Spinal cord (tissue), 10 donors: ENCODE measurements at places on chromosomes 6 and 20.

- H3K36me3 ChIP-seq = no peaks in the 10 kb centered on the region
- no peaks in the 10 kb centered on the region for H3K4me1 ChIP-seq
- H3K27ac ChIP-seq = no peak overlapping the region
- H3K4me3 ChIP-seq = no peak overlapping the region
Observed at GRCh38 chr6:128057946-128058345, 157.1 kb upstream of the THEMIS start.

- H3K4me1 ChIP-seq = no peaks in the 10 kb centered on the region
- DNase-seq = no peak
- H3K36me3 ChIP-seq = no peaks in the 10 kb centered on the region
- no peak overlapping the region for H3K4me3 ChIP-seq
Observed at GRCh38 chr6:146813554-146813953, 214.8 kb downstream of the ADGB start.

DNA sequence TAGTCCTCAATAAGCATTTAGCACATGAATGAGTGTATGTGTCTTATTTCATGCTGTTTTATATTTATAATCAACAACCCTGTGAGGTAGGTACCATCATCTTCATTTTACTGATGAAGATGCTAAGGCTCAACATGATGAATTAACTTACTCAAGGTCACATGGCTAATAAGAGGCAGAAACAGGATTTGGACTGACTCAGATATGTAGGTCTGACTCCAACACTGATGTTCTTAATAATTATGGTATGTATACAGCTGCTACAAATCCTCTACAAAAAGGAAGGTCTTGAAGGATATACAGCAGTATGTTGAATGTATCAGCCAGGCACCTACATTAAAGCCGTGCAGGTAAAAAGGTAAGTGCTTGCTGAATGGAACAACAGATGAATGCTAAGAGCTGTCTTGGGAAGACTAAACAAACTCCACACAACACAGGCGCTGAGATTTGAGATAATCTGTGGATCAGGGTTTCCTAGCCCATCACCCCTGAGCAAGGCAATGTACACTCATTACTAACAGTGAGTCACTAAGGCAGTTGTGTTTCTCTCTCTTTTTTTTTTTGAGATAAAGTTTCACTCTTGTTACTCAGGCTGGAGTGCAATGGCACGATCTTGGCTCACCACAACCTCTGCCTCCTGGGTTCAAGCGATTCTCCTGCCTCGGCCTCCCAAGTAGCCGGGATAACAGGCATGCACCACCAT is 31.9 kb downstream of the TTI1 start:
- no peak for DNase-seq
- H3K4me1 ChIP-seq = peaks cover 5% of the 10 kb centered on the region
- H3K4me3 ChIP-seq = no peak overlapping the region
- H3K36me3 ChIP-seq = peaks cover 31% of the 10 kb centered on the region

DNA sequence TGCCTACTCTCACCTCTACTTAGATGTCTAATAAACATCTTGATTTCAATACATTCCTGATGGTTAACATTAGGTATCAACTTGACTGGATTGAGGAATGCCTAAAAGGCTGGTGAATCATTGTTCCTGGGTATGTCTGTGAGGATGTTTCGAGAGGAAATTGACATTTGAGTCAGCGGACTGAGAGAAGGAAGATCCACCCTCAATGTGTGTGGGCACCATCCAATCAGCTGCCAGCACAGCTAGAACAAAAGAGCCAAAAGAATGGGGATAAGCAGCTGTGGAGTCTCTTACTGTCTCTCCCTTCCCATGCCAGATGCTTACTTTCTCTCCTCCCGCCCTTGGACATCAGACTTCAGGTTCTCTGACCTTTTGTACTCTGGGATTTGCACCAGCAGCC is 128.6 kb upstream of the HS3ST5 start:
- no peaks in the 10 kb centered on the region for H3K27me3 ChIP-seq
- no peak overlapping the region for H3K27ac ChIP-seq
- no peaks in the 10 kb centered on the region for H3K36me3 ChIP-seq

- no peak overlapping the region for H3K27ac ChIP-seq
- H3K4me1 ChIP-seq = peaks cover 11% of the 10 kb centered on the region
- no peaks in the 10 kb centered on the region for H3K36me3 ChIP-seq
- H3K27me3 ChIP-seq = no peaks in the 10 kb centered on the region
- no peak overlapping the region for H3K4me3 ChIP-seq
Observed at GRCh38 chr6:154605178-154605881, 94.8 kb upstream of the CNKSR3 start.

DNA sequence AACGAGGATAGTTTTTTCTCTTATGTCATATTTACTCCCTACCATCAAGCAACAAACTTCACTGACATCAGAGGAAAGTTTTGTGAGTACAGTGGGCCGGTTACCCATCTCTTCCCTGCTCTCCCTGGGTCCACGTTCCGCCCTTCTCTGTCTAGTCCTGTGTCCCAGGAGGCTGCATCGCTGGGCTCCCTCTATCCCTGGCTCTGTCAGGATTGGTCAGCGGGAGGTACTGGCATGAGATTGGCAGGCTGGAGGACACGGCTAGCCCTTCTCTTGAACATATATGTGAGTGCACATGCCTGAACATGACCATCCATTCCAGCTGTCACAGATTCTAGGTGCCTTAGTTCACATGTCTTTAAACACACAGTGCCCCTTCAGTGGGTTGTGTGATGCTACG is 30.3 kb upstream of the TMEM181 start:
- H3K4me1 ChIP-seq = no peaks in the 10 kb centered on the region
- H3K27me3 ChIP-seq = no peaks in the 10 kb centered on the region
- no peak overlapping the region for H3K4me3 ChIP-seq
- H3K27ac ChIP-seq = no peak overlapping the region

DNA sequence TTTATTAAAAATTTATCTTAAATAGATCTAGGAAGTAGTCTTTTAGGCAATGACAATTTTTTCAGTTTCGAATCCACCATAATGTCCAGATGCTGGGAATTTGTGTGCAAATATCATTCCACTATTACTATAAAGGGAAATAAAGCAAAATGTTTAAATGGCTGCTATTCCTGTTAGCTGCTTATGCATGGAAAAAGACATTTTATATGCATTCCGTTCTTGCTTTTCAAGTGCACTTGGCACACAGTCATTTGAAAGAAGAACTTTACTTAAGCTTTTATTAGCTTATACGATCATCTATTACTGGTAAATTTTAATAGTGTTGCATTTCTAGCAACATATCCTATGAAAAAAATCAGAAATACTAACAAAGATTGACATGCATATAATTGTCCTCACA is 42.0 kb downstream of the PRL start:
- no peaks in the 10 kb centered on the region for H3K36me3 ChIP-seq
- H3K27ac ChIP-seq = no peak overlapping the region
- no peak for DNase-seq
- no peak overlapping the region for H3K4me3 ChIP-seq
- H3K27me3 ChIP-seq = no peaks in the 10 kb centered on the region

- peaks cover 9% of the 10 kb centered on the region for H3K4me1 ChIP-seq
- no peak overlapping the region for H3K4me3 ChIP-seq
- H3K27me3 ChIP-seq = no peaks in the 10 kb centered on the region
- H3K27ac ChIP-seq = no peak overlapping the region
- no peaks in the 10 kb centered on the region for H3K36me3 ChIP-seq
- no peak for DNase-seq
Observed at GRCh38 chr20:47382746-47383415, 26.4 kb upstream of the ZMYND8 start.

- H3K27ac ChIP-seq = no peak overlapping the region
- no peaks in the 10 kb centered on the region for H3K4me1 ChIP-seq
- no peaks in the 10 kb centered on the region for H3K27me3 ChIP-seq
- H3K4me3 ChIP-seq = no peak overlapping the region
Observed at GRCh38 chr20:9078826-9079731, 10.2 kb downstream of the PLCB4 start.

DNA sequence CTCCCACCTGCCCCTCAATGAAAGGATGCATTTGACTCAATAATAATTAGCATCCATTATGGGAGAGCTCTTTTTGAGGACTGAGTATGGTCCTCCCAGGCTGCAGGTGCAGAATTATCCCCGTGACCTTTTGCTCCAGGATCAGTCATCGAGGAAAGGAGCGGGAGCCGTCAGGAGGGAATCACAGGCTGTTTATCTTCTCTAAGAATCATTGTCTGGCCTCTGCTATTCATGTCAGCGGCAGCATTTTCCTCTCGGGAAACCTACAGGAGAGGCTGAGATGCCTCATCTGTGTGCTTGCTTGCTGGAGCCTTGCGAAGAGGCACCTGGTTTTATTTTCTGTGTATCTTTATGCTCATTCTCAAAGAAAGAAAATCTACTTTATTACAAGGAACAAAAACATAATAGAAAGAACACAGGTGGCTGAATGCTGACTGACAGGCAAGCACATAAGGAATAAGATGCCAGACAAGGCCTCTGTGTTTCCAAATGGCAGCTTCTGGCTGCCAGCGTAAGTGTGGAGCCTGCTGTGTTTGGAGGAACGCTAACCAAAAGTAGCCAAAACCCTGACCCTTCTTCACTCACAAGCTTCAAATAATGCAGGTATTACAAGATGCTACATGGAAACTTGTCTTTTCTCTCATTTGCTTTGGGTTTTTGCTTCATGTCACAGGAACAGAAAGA is 539.1 kb upstream of the MARCKS start:
- peak; percentile 84 for DNase-seq
- H3K27me3 ChIP-seq = no peaks in the 10 kb centered on the region
- peak overlapping the region; percentile 55 for H3K27ac ChIP-seq

DNA sequence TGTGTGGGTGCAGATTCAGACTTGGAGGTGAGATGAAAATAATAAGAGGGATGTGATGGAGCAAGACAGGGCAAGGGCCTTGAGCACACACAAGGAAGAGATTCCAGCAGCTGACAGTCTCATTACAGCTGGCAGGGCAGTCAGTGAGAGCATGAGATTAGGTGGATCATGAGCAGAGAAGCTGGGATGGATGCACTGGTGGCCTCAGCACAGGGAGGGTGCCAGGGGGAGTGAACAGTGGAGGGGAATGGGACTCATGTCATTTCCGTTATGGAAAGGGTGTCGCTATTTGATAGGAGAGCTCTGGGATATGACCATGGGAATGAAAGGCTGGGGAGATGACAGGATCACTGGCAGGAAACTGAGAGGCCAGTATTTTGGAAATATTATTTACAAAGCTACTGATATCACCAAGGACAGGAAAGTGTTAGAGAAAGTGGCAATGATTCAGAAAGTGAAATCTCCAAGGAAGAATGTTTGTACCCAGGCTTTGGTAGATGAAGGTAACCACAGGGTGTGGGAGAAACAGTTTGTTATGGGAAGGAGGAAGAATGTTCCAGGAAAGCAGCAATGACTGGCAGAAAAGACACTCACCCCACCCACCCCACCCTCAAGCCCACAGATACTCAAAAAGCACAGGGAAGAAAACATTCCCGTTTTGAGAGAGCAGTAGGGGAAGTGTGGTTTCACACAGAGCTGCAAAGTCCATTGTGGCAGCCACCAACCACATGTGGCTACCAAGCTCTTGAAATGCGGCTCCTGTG is 214.7 kb upstream of the PROKR2 start:
- peaks cover 11% of the 10 kb centered on the region for H3K4me1 ChIP-seq
- no peak overlapping the region for H3K27ac ChIP-seq
- no peak overlapping the region for H3K4me3 ChIP-seq
- no peaks in the 10 kb centered on the region for H3K36me3 ChIP-seq
- DNase-seq = no peak

DNA sequence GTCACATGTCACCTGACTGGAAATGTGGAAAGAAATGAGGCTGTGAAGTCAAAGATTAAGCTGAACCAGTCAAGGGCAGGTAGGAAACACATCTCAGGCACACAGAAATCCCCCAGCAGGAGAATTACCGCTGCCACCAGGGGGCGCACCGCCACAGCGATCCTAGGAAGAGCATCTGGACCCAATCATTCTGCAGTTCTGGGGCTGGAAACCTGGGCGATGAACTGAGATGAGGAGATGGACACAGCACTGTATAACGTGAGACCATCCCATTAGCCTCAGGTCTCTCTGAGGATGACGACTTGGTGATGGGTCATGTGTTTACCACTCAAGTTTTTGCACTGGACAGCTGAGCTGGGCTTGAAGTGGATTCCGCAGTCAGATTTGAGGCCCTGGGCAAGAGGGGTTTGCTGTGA is 6.5 kb upstream of the SLC24A3 start:
- H3K4me3 ChIP-seq = no peak overlapping the region
- H3K36me3 ChIP-seq = no peaks in the 10 kb centered on the region
- peaks cover 3% of the 10 kb centered on the region for H3K4me1 ChIP-seq
- no peaks in the 10 kb centered on the region for H3K27me3 ChIP-seq

GRCh38 chr6:21898107-21898796 is 304.7 kb downstream of the SOX4 start:
- H3K27me3 ChIP-seq = no peaks in the 10 kb centered on the region
- H3K4me3 ChIP-seq = no peak overlapping the region
- H3K27ac ChIP-seq = no peak overlapping the region
- no peak for DNase-seq
- no peaks in the 10 kb centered on the region for H3K36me3 ChIP-seq
- H3K4me1 ChIP-seq = no peaks in the 10 kb centered on the region

DNA sequence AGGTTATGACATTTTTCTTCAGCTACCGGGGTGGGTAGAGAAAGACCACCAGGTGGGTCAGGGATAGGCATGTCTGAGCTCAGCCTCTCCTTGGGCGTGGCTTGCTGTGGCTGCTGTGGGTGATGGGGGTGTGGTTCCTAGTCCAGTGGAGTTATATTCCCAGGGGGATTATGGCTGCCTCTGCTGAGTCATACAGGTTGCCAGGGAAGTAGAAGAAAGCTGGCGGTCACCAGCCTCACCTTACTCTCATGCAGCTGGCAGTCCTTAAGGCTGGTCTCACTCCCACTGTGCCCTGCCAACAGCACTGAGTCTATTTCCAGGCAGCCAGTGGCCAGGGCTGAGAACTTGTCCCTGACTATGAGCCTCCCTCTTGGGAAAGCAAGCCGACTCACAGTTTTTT is 130.0 kb downstream of the SCP2D1 start:
- no peak overlapping the region for H3K27ac ChIP-seq
- no peaks in the 10 kb centered on the region for H3K36me3 ChIP-seq
- no peaks in the 10 kb centered on the region for H3K4me1 ChIP-seq

DNA sequence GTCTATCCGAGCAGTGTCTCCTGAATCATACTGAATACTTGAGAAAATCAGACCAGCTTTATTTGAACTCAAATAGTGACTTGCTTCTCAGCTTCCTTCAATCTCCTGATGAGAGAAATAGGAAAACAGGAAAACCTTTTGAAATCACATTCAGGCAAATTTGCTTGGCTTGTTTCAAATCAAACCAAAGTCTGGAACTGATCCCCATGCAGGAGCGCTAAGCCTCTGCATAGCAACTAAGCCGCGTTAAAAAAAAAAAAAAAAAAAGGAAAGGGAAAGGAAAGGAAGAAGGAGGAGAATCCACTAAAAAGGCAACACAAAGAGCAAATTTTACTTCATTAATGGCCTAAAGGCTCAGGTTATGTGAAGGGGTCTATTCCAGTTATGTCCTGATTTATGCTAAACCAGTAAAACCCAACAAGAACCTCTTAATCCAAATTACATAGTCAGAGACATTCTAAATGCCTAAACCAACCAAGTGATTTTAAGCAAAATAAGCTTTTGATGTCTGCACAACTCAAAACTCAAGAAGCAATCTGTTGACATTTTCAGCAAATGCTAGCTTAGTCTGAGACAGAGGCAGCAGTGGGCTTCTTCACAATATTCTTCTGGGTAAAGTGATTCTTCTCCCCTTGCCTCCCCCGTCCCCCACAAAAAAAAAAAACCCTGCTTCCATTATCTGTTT is 112.5 kb downstream of the SOBP start:
- no peak overlapping the region for H3K27ac ChIP-seq
- H3K4me3 ChIP-seq = no peak overlapping the region
- H3K27me3 ChIP-seq = no peaks in the 10 kb centered on the region
- DNase-seq = no peak

- no peak for DNase-seq
- no peak overlapping the region for H3K4me3 ChIP-seq
- no peaks in the 10 kb centered on the region for H3K27me3 ChIP-seq
- H3K27ac ChIP-seq = no peak overlapping the region
Observed at GRCh38 chr6:126475449-126475848, 135.5 kb downstream of the CENPW start.
